ENCODE measurements at places on chromosomes 4 and X. TPM values are rescaled to one million over a fixed set of nuclear protein-coding genes. Genes with fewer than 3 reads are reported as not detected.

OTUD6A gene
- not detected for total RNA-seq

HPF1 gene
- total RNA-seq, result 33.6 TPM

PLXNB3 gene
- total RNA-seq, result 0.94 TPM

RAB9B gene
- total RNA-seq, result 1.7 TPM

ARL13A gene
- not detected for total RNA-seq

MAGEH1 gene
- total RNA-seq, result 36.4 TPM

YY2 gene
- total RNA-seq, result 0.56 TPM

WDR45 gene
- total RNA-seq, result 64.5 TPM

TCEAL7 gene
- 8.0 TPM for total RNA-seq

NHS gene
- 1.8 TPM for total RNA-seq

GRPR gene
- total RNA-seq, result not detected

EXOC1L gene
- not detected for total RNA-seq

STBD1 gene
- total RNA-seq, result 2.4 TPM

PAGE2B gene
- not detected for total RNA-seq

CHST7 gene
- total RNA-seq, result 11.7 TPM

FATE1 gene
- 0.75 TPM for total RNA-seq

XK gene
- total RNA-seq, result not detected

GPM6B gene
- total RNA-seq, result 23.0 TPM

TLR3 gene
- total RNA-seq, result 8.4 TPM

PIR gene
- 47.2 TPM for total RNA-seq

MAGEA8 gene
- total RNA-seq, result not detected

LANCL3 gene
- 0.93 TPM for total RNA-seq

SEC24D gene
- total RNA-seq, result 95.2 TPM

PKD2 gene
- total RNA-seq, result 26.5 TPM
